ENCODE measurements at places on chromosomes 7 and 10. TPM values are rescaled to one million over a fixed set of nuclear protein-coding genes. Genes with fewer than 3 reads are reported as not detected.

DNA sequence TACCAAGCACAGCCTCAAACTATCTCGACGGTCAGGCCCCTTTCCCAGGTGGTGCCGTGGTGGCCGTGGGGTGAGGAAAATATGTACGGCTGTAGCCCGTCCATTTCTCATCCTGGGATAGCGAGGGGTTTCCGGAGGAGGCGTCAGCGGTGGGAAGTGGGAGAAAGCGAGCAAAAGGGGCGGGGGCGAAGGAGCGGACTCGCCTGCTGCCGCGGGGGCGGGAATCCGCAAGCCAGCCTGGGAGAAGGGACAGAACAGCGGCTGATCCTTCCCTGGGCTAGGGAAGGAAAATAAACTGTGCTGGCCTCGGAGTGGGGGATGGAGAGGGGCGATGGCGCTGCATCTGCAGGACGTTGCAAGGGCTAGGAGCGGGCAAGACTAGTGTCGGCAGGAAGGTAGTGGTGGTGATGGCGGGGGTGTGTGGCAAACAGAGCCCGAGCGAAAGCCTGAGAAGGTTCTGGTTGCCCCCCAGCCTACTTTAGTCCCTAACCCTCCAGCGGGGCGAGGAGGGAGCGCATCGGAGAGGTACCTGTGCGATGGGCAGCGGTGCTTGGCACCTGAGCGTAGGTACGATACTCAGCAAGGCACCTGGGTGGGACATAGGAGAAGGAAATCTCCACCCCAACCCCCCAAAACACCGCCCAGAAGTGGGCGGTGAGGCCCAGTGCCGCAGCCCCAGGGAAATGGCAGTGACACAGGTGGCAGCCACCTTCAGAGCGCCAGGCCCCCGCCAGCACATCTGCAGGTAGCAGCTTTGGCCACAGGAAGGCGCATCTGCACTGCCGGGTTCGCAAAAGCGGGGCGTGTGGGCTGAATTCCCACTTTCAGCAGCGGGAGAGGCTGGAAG, 49.9 kb upstream of the STEAP1B start:
- DNase-seq = peak; percentile 78

GRCh38 chr10:43361547-43362190, 9.8 kb upstream of the FXYD4 start:
- no peak for DNase-seq

Gene GATA3
- 0.69 TPM for total RNA-seq

- no peak for DNase-seq
Measured at GRCh38 chr7:75900617-75901315, 14.2 kb upstream of the POR start.

GRCh38 chr7:5694912-5695726, 86.3 kb downstream of the RNF216 start:
- DNase-seq = no peak
